CD4-positive, alpha-beta T cell treated with Interleukin-4 for 1 hour (primary cell): ENCODE measurements at places on chromosomes 1 and 21.
A peak's percentile ranks its signal among the peaks of the same experiment; 100 is the strongest.

GRCh38 chr1:3890389-3891328 is 9.4 kb downstream of the C1orf174 start:
- DNase-seq: peak; percentile 68

DNA sequence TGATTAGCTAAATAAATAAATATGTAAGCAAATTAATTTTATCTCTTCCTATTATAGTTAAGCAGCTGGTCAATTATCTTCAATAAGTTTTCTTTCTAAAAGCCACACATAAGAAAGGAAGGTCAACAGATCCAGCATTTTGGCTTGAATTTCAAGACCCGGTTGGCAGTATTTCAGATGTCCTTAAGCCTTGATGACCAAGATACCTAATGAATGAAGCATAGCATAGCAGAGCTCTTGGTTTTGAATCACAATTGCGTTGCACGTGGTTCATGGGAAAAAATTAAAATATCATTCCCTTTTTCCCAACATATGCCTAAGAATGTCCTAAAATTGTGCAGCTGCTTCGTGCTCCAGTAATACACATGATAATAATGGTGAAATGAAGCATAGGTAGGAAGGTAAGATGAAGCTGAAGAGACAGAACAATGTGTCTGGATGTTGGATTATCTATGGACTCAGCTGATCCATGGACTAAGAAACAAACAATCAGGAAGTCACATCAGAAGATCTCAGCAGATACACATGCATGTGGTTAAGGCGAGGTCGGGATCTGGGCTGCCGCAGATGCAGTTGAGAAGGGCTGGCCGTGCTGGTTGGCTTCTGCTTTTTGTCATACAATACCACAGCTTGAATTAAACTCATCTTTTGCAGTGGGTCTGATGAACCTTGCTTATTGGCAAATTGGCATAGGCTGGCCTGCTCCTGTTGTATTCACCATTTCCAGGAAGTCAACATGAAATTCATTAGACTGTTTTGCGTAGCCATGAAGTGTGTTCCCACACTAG is 284.9 kb upstream of the RUNX1 start:
- DNase-seq: no peak

DNA sequence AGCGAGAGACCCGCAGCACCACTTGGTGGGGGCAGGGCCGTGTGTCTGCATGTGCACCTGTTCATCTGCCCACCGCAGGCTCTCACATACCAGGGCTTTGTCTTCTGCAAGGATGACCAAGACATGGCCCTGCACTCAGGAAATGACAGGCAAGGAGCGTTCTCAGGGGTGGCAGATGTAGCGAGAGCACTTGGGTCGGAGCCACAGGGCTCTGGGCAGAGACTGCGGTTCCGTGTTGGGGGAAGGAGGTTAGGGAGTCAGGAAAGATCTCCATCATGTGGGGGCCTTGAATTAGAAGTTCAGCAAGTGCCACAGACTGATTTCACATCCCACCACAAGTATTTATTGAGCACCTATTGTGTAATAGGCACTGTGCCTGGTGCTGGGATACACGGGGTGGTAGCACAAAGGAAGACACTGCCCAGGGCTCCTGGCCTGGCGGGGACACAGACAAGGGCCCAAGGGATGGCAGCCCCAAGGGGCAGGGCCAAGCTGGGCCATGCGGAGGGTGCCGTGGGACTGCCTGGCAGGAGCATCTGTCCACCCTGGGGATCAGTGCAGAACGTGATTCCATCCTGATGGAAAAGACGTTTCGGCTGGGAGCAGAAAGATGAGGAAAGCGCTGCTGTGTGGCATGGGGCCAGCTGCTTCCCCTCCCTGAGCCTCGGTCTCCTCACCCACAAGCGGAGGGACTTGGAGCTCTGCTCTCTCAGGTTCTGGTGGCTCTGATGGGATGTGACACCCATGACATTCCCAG is 11.4 kb upstream of the SPSB1 start:
- DNase-seq: no peak

- no peak for DNase-seq
Observed at GRCh38 chr1:11978301-11978700, 1.9 kb upstream of the MFN2 start.

GRCh38 chr1:35560256-35561225 is 2.9 kb downstream of the NCDN start:
- DNase-seq: no peak

DNA sequence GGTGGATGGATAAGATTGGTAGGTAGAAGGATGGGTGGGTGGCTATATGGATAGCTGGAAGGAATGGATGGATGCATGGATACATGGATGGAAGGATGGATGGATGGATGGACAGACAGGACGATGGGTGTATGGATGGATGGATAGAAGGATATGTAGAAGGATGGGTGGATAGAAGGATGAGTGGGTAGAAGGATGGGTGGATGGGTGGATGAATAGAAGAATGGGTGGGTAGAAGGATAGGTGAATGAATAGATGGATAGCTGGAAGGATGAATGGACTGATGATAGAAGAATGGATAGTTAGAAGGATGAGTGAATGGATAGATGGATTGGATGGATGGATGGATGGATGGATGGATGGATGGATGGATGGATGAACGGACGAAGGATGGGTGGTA is 5.0 kb downstream of the MASP2 start:
- DNase-seq: no peak

DNA sequence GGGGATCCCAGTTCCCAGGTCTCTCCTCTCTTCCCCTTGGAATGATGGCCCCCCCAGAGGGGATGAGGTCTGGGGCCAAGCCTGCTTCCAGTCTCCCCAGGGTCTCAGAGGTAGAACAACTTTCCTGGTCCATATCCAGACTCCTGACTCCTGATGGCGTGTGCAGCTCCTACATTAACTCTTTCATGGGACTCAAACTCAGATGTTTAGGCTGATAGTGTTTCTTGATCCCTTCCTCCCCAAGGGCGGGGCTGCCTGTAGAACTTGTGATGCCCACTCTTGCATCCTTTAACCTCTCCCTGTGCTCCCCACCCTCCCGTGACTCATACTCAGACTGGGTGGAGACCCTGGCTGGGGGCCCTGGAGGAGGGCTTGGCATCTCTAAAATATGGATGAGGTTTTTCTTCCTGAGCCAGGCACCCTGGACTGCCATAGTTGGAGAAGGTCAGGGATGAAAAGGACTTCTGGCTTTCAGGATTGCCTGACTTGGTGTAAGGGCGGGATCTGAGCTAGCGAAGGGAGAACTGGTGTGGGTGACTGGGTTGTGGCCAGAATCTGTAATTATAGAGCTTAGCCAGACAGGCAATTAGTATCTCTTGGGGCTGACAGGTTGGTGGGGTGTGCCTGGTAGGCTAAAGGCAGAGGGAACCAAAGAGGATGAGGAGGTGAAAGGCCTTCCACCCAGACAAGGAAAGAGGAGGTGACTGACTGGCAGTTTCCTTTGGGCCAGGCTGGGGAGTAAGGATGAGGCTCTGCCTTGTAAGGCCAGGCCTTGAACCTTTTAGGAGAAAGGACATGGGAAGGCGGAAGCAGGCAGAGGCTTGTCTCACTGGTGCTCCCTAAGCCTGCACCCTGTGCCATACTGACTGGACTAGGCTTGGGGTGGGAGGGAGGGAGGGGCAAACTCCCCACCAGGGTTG is 1.5 kb downstream of the ATP8B2 start:
- DNase-seq: no peak

DNA sequence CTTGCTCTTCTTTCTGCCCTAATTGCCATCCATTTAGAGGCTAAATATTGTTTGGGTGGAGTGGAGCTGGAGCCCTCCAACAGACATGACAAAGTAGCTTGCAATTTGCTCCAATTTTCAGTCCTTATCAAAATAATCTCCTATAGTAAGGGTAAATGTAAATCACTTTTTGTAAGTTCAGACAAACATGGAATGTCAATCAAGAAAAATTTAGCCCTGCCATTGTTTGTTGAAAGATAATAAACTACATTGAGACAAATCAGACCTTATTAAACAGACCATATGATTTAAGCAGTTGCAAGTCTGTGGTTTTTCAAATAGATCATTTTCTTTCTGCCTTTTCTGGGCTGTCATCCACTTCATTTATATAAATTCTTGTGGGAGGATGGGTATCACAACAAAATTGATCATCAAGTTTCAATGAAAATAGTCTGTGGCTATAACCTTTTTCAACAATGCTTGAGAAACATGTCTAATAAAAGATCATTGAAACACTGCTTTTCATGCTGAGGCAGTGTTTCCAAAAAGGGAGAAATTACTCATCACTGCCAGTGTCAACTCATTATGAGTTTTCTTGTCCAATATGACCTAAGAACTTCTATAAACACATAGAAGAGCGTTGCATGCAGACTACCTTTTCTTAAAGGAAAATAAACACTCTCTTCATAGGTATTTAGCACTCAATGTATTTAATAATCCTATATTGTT is 1152.0 kb upstream of the B3GALT2 start:
- no peak for DNase-seq

GRCh38 chr1:187033693-187034390 is 205.1 kb downstream of the PLA2G4A start:
- DNase-seq: no peak

DNA sequence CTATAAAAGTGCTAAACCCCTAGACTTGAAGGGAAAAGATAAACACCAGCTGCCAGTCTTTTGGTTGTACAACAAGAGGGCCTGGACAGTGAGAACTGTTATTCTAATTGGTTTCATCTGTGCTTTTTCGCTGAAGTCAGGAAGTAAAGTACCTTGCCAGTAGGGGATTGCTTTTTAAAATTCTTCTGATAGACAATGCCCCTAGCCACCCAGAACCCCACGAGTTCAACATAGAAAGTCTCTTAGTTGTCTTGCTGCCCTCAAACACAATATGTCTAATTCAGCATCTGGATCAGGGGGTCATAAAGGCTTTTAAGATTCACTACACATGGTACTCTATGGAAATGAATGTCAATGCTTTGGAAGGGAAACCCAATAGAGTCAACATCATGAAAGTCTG is 289.2 kb downstream of the TBX15 start:
- no peak for DNase-seq

GRCh38 chr1:21608798-21609197 is 60.4 kb downstream of the RAP1GAP start:
- DNase-seq: no peak

DNA sequence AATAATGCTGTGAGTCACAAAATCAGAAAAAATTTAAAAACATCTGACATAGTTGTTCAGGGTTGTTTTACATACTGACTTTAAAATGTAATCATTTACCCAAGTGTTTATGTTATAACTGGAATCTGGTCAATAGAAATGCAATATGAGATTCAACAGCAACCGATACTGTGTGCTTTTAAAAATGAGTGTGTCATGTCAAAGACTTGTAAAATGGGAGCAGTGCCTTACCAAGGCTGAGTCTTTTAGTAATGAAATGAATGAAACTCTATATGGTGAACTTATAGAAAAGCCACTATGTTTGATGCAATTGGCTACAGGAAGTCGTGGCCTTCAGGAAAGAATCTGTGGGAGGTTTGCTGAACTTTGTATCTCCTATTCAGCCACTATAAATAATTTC is 570.2 kb downstream of the DPYD start:
- DNase-seq: no peak

DNA sequence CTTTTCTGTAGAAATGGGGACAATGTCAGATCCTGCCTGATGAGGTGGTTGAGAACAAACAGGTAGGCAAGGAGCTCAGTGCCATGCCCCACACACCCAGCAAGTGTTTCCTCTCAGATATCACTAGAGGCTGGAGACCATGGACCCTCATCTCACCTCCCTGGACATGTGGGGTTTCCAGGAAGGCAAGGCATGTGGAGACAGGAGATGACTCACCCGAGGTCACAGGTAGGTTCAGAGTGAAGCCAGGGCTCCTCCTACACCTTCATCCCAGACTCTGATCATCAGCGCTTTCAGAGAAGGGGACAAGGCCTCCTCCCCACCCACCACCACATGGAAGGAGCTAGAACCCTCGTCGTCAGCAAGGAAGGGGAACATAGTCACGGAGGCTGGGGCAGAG is 69.2 kb downstream of the MATN1 start:
- DNase-seq: no peak

- no peak for DNase-seq
Observed at GRCh38 chr21:34501716-34502115, 10.3 kb downstream of the KCNE1 start.

DNA sequence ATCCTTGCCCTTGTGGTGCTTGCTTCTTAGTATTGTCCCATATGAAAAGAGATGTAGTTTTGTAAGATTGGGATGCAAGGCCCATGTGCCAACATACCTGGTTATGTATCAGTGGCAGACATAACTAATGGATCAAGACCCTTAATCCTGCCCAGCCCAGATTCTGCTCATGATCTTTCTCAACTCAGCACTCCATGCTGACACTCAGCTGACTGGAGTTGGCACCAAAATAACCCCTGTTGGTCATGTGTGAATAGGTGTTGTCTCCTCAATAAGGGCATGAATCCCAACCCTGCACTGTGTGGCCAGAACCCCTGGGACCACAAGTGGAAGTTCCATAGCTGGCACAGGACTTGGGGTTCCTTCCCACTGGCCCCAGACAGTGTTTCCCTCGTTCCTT is 13.9 kb upstream of the CNR2 start:
- DNase-seq: no peak

DNA sequence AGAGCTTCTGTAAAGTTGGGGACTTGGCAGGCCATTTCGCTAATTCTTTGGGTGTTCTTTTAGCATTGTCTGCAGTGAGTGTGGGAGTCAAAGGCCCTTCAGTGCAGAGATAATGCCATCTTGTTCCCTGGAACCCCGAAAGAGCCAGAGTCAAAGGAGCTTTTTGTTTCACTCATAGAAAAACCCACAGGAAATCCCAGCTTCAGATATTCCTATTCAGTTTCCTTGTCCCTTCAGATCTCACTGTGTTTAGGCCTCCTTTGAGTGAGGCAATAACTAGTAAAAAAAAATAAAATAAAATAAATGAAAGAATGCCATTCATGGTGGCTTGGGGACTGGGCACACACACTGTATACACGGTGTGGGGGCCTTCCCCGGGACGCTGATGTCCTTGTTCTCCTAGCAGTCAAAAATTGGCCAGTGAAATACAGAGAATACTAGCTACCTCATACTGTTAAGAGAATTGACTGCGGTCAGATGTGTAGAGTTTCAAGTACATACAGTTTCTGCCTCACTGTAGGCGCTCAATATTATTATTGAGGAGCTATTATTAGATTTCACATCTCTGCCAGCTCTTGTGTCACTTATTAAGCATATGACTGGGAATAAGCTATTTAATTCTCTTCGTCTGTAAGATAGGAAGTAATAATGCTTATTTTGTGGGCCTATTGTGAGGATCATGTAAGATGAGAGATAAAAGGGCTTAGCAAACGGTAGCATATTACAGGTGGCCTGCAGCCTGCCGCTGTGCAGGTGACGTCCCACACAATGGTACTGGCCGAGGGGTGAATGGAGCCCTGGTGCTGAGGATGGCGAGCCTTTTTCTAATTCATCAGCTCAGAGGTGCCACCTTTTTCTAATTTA is 16.7 kb downstream of the DISC1 start:
- no peak for DNase-seq
